Activated T-cell treated with anti-CD3 and anti-CD28 coated beads for 4 hours (primary cell): ENCODE measurements at places on chromosomes 12 and 14.

GRCh38 chr12:77923882-77924281 lies 93.2 kb downstream of the NAV3 start:
- DNase-seq = no peak

GRCh38 chr14:59208224-59208814 lies 19.9 kb downstream of the DAAM1 start:
- DNase-seq = no peak

DNA sequence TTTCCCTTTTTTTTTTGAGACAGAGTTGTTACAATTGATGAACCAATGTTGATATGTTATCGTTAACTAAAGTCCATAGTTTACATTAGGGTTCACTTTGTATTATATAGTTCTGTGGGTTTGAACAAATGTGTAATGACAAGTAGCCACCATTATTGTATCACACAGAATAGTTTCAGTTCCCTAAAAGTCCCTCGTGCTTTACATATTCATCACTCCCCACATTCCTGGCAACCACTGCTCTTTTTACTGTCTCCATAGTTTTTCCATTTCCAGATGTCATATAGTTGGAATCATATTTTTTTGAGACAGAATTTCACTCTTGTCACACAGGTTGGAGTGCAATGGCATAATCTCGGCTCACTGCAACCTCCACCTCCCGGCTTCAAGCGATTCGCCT lies 12.5 kb downstream of the HSD17B6 start:
- no peak for DNase-seq

DNA sequence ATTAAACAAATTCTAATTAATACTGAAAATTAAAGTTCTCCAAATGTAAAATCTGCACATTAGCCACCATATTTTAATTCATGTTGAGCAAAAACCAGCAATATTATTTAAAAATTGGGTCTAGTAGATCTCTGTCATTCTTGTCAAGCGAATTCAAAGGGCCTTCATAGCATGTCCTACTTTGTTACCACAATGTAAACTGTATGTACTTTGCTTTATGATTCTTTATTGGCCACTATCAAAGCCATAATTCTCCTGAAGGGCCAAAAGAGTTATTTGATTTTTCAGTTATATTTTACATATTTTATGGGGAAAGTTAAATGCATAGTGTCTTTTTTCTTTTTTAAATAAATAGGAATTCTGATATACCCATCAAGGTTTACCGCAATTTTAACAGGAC lies 117.9 kb downstream of the RPS6KA5 start:
- no peak for DNase-seq

GRCh38 chr14:22668863-22669262 lies 24.7 kb upstream of the OR6J1 start:
- DNase-seq = no peak

- DNase-seq = no peak
Measured at GRCh38 chr12:131261906-131262305, 308.2 kb downstream of the ADGRD1 start.

DNA sequence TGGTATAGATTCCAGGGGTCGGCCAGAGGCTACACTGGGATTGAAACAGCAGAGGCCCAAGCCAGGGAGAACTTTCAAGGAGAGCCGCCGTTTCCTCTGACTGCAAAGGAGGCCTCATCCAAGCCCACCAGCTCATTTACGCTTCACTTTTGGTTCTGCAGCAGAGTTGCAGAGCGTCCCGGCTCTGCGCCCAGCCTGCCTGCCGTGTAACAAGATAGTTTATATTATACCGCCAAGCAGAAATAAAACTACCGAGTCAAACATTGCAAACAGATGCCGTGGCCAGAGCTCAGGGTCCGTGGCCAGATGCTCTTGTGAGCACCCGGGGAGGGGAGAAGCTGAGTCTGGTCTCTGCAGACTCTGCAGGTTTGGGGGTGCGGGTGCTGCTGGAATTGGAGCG lies 60.7 kb upstream of the TBX3 start:
- DNase-seq = no peak

- DNase-seq = no peak
Measured at GRCh38 chr14:79405512-79405910, 805.8 kb downstream of the DIO2 start.

GRCh38 chr14:94161981-94162380 lies 12.1 kb upstream of the PPP4R4 start:
- DNase-seq = no peak

GRCh38 chr12:92721656-92722055 lies 18.9 kb downstream of the PLEKHG7 start:
- DNase-seq = no peak

- no peak for DNase-seq
Measured at GRCh38 chr14:58088961-58089360, 63.1 kb downstream of the ARMH4 start.

GRCh38 chr12:93167841-93168492 lies 209.8 kb upstream of the NUDT4 start:
- DNase-seq = no peak

DNA sequence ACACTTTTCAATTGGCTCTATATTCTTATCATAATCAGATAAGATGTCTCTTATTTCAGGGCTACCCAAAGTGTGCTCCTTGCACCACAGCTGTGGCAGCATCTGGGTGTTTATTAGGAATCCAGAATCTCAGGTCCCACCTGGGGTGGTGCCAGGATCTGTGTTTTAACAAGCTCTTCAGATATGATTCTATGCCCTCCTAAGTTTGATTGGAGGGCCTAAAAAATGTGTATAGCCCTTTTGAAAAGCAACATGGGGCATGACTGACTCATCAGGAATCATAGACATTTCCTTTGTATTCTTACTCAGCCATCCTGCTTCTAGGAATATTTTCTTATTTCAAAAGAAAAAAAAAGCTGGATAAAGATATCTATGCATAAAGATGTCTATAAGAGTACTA lies 103.1 kb downstream of the HELB start:
- no peak for DNase-seq

DNA sequence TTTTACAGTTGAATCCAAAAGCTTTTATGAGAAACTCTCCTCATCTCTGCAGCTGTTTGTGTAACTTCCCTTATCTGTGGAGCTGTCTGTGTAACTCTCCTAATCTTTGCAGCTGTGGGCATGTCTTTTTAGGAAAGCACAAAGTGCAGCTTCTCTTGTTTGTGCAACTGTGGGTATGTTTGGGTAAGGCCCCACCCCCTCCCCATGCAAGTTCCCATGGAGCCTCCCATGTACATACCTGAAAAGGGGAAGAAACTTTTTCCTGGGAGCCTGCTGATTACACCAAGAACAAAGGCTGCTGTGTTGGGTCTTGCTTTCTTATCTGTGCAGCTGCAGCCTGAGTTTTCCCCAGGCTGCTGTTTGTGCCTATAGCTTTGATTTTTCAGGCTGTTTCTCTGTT lies 42.7 kb upstream of the CDKN3 start:
- DNase-seq = no peak

DNA sequence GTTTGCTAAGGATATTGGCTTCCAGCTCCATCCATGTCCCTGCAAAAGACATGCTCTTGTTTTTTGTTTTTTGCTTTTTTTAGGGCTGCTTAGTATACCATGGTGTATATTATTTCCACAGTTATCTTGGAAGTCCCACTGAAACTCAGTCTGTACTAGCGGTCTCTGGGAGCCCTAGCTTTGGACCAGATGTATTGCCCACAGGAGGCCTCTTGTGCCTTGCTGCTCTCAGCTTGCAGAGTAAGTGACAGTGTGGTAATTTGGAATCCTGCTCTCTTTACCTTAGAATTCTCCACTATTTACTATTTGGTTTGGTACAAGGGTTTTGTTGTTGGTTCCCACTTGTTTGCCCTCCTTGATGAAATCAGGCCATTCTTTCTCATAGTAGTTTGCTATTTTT lies 1022.9 kb downstream of the LRFN5 start:
- no peak for DNase-seq

- no peak for DNase-seq
Measured at GRCh38 chr12:18343708-18344107, 82.4 kb downstream of the PIK3C2G start.

GRCh38 chr12:100391856-100392255 lies 35.0 kb downstream of the SLC17A8 start:
- DNase-seq = no peak

DNA sequence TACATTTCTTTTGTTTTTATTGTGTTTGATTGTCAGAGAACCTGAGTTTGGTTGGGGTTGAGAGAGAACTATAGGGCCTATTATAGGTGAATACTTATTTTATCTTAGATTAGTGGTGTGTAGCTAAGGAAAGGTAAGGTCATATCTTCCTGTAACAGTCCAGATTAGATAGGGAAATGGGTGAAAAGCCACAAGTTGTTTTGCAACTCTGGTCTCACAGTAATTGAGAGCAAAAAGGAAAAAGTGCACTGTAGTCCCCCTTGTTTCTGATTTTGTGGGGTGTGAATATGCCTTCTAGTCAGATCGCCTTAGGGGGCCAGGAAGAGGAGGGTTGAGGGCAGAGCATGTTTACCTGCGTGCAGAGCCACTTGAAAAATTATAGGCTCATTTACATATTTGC lies 8.9 kb downstream of the MSRB3 start:
- DNase-seq = no peak

DNA sequence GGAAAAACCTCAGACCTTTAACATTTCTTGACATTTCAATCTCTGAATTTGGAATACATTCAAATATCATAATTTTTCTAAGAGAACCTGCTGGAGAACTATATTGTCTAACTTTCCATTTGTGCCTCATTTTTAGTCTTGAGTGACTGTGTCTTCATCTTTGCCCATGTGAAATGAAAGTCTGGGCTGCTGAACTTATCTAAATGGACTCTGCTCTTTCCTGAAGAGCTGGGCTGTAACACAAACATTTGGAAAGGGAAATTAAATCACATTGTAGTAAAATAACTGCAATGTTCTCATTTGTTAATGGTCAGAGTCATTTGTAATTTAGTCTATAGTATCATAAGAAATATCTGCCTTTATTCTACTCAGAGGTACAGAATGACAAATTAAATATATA lies 373.1 kb downstream of the LRIG3 start:
- DNase-seq = no peak

- DNase-seq = no peak
Measured at GRCh38 chr14:100015251-100015655, 50.0 kb upstream of the EVL start.

GRCh38 chr14:104903990-104904389 lies 20.7 kb upstream of the PLD4 start:
- no peak for DNase-seq

GRCh38 chr14:77067632-77068516 lies 30.2 kb upstream of the CIPC start:
- peak; percentile 28 for DNase-seq
